ENCODE measurements at places on chromosomes 3 and 15.
A peak's percentile ranks its signal among the peaks of the same experiment; 100 is the strongest.

- DNase-seq, result no peak
These were observed 16.9 kb upstream of the GNAT1 start for GRCh38 chr3:50174517-50174895.

GRCh38 chr3:11530153-11530721 lies 113.5 kb downstream of the VGLL4 start:
- peak; percentile 12 for DNase-seq

- no peak for DNase-seq
These were observed 48.8 kb downstream of the FBXO22 start for GRCh38 chr15:75952525-75952924.

GRCh38 chr3:167481164-167481563 lies 7.3 kb upstream of the SERPINI2 start:
- DNase-seq, result no peak

DNA sequence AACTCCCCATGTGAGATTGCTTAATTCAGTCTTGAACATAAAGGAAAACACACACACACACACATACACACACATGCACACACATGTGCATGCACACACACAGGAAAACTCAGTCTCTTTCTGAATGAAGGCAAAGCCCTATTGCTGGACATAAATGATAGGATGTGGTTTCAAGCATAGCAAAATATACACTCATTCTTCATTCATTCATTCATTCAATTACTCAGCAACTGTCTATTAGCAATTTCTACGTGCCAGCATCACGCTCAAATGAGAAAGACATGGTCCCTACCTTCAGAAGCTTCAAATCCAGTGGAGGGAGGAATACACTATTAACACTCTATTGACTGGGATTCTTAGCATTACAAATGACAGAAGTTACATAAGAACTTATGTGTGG lies 41.8 kb upstream of the UBE2E2 start:
- DNase-seq, result no peak

DNA sequence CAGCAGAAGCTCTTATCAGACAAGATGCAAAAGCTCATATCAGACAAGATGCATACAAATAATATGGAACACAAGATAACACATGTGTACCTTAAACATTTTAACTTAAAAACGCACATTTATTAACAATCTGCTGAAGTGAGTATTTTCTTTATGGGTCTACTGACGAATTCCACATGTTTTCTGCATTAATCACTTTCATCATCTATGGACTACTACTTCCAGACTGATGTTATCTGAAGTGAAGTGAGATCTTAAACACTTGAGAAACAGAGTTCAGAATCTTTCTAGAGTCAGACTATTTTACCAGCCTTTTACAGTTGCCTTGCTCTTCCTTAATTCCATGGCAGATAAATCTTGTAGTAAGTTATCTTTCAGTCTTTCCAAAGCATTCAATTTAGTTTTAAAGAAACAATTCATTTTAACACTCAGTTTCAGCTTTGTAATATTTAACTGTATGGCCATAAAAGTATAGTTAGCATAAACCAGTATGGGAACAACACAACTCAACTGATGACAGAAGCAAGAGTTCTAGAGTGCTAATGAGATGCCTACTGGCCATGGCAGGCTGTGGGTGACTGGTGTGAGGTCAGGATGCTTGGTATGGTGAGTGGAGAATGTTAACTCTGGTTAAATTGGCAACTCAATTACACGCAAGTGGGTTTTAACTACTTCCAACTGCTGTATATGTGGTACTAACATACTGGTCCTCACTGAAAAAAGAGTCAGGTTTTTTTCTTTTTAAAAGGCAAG lies 9.8 kb downstream of the CMTM6 start:
- DNase-seq, result no peak

DNA sequence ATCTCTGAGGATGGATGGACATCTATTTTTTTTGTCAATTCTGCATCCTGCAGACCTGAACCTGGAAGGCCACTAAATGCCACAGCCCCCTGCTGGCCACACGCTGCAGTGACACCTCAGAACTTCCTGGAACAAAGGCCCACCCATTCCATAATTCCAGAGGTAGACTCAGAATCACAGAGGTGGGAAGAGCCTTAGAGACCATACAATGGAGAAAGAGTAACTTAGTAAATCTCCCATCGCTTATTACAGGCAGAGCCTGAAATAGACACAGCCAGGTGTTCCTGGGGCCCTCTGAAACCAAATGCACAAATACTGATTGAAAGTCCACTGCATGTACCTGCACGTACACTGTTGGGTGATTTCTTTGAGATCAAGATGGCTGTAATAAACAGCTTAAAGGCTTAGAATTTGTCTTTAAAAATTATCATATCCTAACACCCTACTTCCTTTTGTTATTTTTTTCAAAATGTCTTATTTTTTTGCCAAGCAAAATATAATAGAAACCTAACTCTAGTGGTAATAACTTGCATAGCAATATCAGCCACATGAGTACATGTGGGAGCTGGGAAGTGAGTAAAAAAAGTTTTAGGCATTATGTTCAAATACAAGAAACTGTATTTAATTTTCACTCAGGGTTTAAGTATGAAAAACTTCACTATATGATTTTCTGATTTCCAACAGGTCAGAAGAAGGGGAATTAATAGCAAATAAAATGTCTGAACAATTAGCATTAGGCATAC lies 62.7 kb downstream of the EOMES start:
- peak; percentile 1 for DNase-seq

DNA sequence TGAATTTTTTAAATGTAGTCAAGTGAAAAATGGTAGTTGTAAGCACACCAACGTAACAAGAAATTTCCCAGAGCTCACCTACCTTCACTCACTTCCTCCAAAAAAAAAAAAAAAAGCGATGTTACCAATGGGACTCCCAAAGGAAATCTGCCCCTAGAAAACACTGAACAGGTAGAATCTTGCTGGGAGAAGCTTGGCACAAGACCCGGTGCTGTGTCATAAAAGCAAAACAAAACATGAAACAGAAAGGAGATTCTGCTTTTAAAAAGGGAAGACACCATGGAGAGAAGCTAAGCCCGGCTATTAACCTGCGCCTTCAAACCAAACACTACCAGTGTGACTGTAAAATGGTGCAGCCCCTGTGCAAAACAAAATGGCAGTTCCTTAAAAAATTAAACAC lies 40.5 kb downstream of the PGPEP1L start:
- no peak for DNase-seq

DNA sequence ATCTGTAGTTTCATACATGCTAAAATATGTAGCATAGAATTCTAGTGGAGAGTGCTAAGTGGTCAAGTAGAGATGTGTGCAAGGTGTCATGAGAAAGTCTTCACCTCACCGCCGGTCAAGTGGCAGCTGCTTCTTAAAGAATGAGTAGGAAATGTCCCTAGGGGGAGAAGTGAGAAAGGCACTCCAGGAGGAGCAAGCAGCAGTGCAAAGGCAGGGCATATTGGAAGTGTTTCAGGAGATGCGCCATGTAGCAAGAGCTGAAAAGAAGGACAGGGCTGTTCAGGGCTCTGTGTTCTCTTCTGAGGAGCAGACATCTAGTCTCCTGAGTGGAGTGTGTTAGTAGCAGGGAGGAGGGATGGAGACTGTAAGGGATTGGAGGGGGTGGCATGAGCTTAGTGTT lies 312.4 kb upstream of the SEMA6D start:
- no peak for DNase-seq

GRCh38 chr15:85542895-85543331 lies 162.5 kb downstream of the AKAP13 start:
- no peak for DNase-seq

GRCh38 chr15:89910891-89911626 lies 1.7 kb downstream of the ARPIN start:
- DNase-seq, result no peak

- DNase-seq, result peak; percentile 55
These were observed 130.6 kb upstream of the FHIT start for GRCh38 chr3:61381745-61382392.

GRCh38 chr15:71649894-71650293 lies 160.5 kb upstream of the NR2E3 start:
- no peak for DNase-seq

- no peak for DNase-seq
These were observed 48.6 kb upstream of the LDHAL6B start for GRCh38 chr15:59157840-59158700.

GRCh38 chr15:25501828-25502446 lies 63.1 kb upstream of the UBE3A start:
- DNase-seq, result no peak

DNA sequence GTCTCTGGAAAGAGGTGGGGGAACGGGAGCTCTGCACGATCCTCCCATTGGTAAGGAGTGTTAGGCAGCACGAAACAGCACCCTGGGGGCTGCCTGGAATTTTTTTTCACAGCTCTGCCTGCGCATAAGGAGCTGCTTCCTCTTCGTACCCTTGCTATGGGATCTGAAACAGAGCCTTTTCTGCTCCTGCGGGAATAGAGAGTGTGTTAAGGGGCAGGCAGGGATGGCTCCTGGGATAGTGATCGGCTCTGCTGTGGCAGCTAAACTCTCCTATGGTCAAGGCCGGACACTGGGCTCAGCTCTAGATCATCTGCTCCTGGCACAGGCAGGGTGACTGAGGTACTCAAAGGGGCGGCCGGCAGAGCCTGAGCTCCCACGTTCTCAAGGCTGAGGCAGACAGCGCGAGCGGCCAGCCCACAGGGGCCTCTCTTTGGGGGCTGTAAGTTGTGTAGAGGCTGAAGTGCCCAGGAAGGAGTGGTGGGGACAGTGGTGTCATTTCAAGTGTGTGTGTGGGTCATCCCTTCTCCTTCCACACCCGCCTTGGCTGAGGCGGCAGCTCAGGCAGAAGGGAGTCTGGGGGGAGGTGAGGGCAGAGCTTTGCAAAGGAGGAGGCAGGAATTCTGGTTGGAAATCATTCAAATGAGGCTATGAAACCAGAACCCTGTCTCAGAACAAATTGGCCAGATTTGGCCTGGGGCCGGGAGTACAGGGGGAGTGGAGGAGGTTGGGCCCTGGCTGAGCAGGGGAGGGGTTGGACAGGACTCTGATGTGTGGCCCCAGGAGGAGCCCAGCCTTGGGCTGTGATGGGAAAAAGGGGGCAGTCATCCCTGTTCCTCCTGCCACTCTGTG lies 31.0 kb downstream of the EPHB3 start:
- no peak for DNase-seq

DNA sequence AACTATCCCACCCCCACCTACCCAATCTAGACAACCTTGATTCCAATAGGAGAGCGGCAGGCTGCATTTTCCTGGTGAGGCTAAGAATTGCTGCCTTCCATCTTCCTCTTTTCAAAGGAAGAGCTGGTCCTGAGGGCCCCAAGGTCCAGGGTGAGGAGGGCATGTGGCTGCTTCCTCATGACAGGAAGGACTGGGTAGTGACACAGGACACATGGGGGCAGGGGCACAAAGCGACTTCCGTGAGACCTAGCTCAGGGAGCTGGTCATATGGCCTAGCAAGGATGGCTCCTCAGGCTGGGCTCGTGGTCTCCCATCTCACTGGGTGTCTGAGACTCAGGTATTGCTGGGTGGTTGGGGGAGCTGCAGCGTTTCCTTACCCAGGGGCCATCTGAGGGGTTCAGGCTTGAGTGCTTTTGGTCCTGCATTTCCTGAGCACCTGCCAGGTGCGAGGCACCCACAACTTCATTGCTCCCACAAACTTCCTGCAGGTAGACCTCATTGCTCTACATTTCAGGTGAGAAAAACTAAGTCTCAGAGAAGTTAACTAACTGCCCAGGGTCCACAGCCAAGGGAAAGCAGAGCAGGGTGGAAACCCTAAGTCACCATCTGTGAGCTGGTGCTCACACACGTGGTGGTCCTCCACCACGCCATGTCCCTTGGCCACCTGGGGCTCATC lies 160.0 kb upstream of the TLE3 start:
- DNase-seq, result peak; percentile 18

GRCh38 chr3:4758957-4759656 lies 220.1 kb upstream of the BHLHE40 start:
- DNase-seq, result no peak

All from hippocampal formation (tissue), 2 donors.